ENCODE measurements at places on chromosomes 5 and 9.

- DNase-seq = no peak
Measured at GRCh38 chr9:112868461-112868860, 22.2 kb downstream of the SLC46A2 start.

GRCh38 chr5:100409660-100410151, 125.5 kb upstream of the FAM174A start:
- DNase-seq = no peak

- DNase-seq = no peak
Measured at GRCh38 chr5:68423154-68423811, 207.7 kb downstream of the PIK3R1 start.

GRCh38 chr9:130213911-130214761, 41.9 kb downstream of the NCS1 start:
- peak; percentile 70 for DNase-seq

- no peak for DNase-seq
Measured at GRCh38 chr5:87408204-87408603, 4.5 kb downstream of the CCNH start.

DNA sequence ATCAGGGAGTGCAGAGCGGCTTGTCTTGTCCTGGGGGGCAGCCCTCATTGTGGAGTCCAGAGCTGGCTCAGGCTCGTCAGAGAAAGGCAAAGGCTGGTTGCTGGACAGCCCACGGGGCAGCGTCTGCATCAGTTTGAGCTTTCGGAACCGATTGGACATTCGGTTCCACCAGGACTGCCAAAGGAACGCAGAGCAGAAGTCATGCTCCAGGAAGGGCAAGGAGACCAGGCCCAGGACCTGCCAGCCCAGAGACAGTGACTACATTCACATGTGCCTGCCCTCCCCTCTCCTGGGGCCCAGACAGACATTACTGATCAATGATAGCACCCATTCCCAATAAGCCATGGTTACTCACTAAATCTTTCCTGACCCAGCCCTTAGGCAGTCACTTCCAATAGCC, 18.1 kb downstream of the ANKS6 start:
- no peak for DNase-seq

DNA sequence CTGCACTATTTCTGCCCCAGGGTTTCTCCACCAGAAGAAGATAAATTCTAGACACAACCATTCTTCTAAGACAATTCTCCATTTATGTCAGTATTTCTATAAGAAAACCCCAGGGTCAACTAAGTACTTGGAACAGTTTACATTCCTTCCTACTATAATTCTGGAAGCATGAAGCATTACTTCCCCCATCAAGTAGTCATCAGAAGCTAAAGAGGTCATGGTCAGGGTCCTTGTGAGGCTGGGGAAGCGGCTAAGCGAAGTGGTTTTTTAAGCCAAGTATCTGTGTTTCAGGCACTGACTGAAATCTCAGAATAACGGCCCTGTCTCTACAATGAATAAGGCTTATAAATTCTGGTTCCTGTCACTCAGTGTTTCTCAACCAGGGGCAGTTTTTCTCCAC, 197.8 kb downstream of the GLIS3 start:
- no peak for DNase-seq

GRCh38 chr9:88775559-88775958, 215.7 kb upstream of the S1PR3 start:
- DNase-seq = no peak

GRCh38 chr5:56088967-56089829, 94.4 kb upstream of the IL6ST start:
- no peak for DNase-seq

DNA sequence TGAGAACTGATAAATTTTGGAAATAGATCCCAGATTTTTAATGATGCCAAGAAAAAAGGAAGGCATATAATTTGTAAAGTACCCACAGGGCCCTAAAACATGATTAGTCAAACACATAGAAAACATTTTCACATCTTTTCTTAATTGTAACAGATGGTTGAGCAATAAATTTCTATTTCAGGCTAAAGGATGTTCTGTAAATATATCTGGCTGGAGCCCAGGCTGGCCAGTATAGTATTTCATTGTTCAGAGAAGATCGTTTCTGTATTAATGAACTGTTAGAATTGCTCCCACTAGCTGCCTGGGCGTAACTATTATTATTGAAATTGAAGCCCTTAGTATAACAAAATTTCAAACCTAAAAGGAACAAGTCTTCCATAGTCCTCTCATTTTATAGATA, 105.3 kb upstream of the SMC2 start:
- no peak for DNase-seq

GRCh38 chr5:129506086-129506485, 46.0 kb downstream of the ADAMTS19 start:
- DNase-seq = no peak

DNA sequence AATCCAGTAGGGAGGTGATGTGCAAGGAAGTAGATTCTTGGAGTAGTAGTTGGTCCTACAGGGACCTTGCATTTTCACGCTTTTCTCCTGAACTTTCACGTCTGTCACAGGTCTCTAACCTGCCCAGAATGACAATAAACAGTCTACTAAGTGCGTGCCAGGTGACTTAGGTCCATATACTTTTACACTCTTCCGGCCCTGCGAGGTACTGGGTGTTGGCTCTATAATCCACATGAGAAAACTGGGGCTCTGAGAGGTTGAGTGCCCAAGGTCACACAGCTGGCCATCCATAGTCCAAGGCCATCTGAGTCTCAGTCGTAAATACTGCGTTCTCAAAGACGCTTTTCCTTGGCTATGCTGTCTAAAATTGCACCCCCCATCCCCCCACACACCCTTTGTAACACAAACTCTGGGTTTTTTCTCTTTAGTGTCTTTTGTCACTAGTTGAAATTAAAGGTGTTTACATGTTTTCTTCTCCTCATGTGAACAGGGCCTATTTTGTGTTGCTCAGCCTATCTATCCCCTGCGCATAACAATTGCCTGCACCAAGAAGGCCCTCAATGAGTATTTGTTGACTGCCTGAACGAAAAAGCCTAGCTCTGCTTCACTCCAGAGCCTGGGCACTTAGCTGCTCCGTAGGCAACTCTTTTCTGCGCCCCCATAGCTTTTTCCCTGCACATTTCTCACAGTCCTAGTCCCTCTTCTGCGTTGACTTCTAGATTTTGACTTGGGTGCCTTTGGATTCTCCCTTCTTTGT, 943 bp downstream of the SFXN1 start:
- DNase-seq = no peak

GRCh38 chr9:110541950-110542349, 37.6 kb downstream of the SVEP1 start:
- DNase-seq = no peak

DNA sequence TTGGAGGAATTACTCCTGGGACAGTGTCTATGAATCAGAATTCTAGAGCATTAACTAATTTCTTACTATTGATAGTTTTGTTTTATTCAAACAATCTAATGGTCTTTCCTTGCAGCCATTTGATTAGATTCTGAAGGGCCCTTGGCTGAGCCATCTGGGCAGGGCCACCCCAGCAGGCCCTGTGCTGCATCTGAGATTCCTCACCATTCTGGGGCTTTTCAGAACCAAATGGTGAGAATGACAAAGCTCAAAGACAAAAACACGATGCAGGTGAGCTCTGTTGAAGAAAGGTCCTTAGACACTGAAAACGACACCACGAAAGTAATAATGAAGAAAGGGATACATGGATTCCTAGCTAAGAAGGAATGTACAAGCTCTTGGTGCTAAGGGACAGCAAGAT, 321.0 kb upstream of the IRX4 start:
- no peak for DNase-seq

- no peak for DNase-seq
Measured at GRCh38 chr5:160542281-160542680, 120.6 kb downstream of the PTTG1 start.

- DNase-seq = peak; percentile 16
Measured at GRCh38 chr5:177023303-177023664, 788 bp downstream of the ZNF346 start.

DNA sequence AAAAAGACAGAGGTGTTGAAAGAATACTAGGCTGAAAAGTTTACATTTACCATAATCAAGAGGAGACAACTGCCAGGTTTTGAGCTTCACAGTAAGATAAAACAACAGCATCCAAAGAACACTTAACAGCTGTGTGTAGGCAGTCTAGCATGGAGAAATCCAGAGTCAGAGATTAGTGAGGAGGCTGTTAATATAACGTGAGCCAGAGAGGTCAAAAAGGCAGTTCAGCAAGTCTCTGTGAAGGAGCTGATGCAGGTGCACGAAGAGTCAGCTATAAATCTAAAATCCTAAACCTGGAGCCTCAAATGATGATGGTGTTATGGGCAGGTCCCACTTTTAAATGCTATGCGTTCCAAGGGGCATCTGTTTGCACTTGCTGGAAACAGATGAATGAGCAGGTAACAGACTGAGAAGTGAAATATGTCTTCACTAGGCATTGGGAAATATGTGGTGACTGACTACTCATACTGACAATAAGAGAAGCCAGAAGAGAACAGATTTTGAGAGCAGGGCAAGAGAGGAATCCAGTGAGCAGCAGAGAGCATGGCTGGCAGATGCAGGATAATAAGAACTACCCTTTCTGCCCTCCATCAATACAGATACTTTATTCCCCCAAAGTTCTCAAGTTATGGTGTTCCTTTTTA, 8.7 kb downstream of the APTX start:
- DNase-seq = no peak

GRCh38 chr9:101567725-101568350, 26.9 kb downstream of the PPP3R2 start:
- DNase-seq = no peak

- DNase-seq = no peak
Measured at GRCh38 chr5:62268234-62268633, 37.8 kb upstream of the KIF2A start.

GRCh38 chr5:89236900-89237299, 353.9 kb upstream of the MEF2C start:
- DNase-seq = no peak

GRCh38 chr9:129852579-129852978, 17.3 kb downstream of the USP20 start:
- peak; percentile 68 for DNase-seq

Measured in glutamatergic neuron (in vitro differentiated cells).